Neural progenitor cell (in vitro differentiated cells): ENCODE measurements at places on chromosomes 1 and 21. TPM values are rescaled to one million over a fixed set of nuclear protein-coding genes. Genes with fewer than 3 reads are reported as not detected.

RPE65 gene
- total RNA-seq = not detected in 2 replicates

NID1 gene
- total RNA-seq = 32.5 and 42.7 TPM in 2 replicates

GNG5 gene
- 95.0 and 108 TPM in 2 replicates for total RNA-seq

CCDC27 gene
- not detected in 2 replicates for total RNA-seq

CD1D gene
- total RNA-seq = 0.77 TPM in 1 of 2 replicates, not detected in the other

USH2A gene
- 0.03 and 0.04 TPM in 2 replicates for total RNA-seq

RYR2 gene
- 0.28 and 0.90 TPM in 2 replicates for total RNA-seq

U2AF1 gene
- 52.6 and 63.0 TPM in 2 replicates for total RNA-seq

CRYAA gene
- total RNA-seq = not detected in 2 replicates

CRYBG2 gene
- 3.0 and 6.5 TPM in 2 replicates for total RNA-seq

OR6N1 gene
- not detected in 2 replicates for total RNA-seq

HES3 gene
- total RNA-seq = 5.5 and 22.2 TPM in 2 replicates

ZNF683 gene
- total RNA-seq = not detected in 2 replicates

FCGR1A gene
- not detected in 2 replicates for total RNA-seq

APOBEC4 gene
- not detected in 2 replicates for total RNA-seq

ATP13A2 gene
- total RNA-seq = 18.8 and 46.6 TPM in 2 replicates

COL24A1 gene
- total RNA-seq = not detected in 2 replicates

PLA2G2D gene
- total RNA-seq = not detected in 2 replicates

NES gene
- 83.8 and 219 TPM in 2 replicates for total RNA-seq

ERRFI1 gene
- total RNA-seq = 35.3 and 44.8 TPM in 2 replicates

DOP1B gene
- total RNA-seq = 9.9 and 10.7 TPM in 2 replicates

NLRP3 gene
- total RNA-seq = 0.09 and 2.6 TPM in 2 replicates

TOMM40L gene
- 7.2 and 9.8 TPM in 2 replicates for total RNA-seq

HUNK gene
- 4.7 and 5.7 TPM in 2 replicates for total RNA-seq
